ENCODE measurements at places on chromosomes 2 and 18. TPM values are rescaled to one million over a fixed set of nuclear protein-coding genes. Genes with fewer than 3 reads are reported as not detected.
A peak's percentile ranks its signal among the peaks of the same experiment; 100 is the strongest.

CFC1 gene
- total RNA-seq, result not detected

GRCh38 chr2:215635788-215636139 lies 199.9 kb upstream of the FN1 start:
- H3K4me1 ChIP-seq, result no peaks in the 10 kb centered on the region
- H3K4me3 ChIP-seq, result no peak overlapping the region
- H3K36me3 ChIP-seq, result no peaks in the 10 kb centered on the region
- no peaks in the 10 kb centered on the region for H3K27me3 ChIP-seq
- no peak overlapping the region for H3K27ac ChIP-seq
- DNase-seq, result no peak

DNA sequence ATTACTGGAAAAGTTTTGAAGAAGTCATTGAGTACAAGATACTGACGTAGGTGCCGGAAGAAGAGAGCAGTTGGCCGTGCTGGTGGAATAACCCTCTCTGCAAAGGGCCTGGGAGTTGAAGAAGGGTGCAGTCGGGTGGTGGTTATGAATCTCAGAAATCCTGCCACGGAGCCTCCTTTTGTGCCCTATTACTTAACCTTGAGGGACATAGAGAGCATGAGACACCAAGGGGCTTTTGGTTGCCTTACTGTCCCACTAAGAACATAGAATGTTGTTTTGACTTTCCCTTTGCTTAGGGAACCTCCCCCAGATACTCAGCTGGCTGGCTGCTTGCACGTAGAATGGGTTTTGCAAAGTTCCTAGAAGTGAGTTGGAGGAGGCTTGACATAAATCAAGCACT lies 1.3 kb upstream of the CD28 start:
- H3K27ac ChIP-seq, result no peak overlapping the region
- H3K27me3 ChIP-seq, result no peaks in the 10 kb centered on the region
- no peaks in the 10 kb centered on the region for H3K36me3 ChIP-seq

- H3K27ac ChIP-seq, result no peak overlapping the region
- DNase-seq, result no peak
These were observed 489.0 kb upstream of the NRP2 start for GRCh38 chr2:205193125-205193835.

- no peak for DNase-seq
- no peaks in the 10 kb centered on the region for H3K36me3 ChIP-seq
- no peaks in the 10 kb centered on the region for H3K27me3 ChIP-seq
- no peak overlapping the region for H3K4me3 ChIP-seq
These were observed 21.1 kb upstream of the MALT1 start for GRCh38 chr18:58649966-58650816.

- H3K27me3 ChIP-seq, result no peaks in the 10 kb centered on the region
- H3K4me3 ChIP-seq, result no peak overlapping the region
- no peaks in the 10 kb centered on the region for H3K36me3 ChIP-seq
These were observed 357.7 kb upstream of the HNRNPA3 start for GRCh38 chr2:176854878-176855277.

DNA sequence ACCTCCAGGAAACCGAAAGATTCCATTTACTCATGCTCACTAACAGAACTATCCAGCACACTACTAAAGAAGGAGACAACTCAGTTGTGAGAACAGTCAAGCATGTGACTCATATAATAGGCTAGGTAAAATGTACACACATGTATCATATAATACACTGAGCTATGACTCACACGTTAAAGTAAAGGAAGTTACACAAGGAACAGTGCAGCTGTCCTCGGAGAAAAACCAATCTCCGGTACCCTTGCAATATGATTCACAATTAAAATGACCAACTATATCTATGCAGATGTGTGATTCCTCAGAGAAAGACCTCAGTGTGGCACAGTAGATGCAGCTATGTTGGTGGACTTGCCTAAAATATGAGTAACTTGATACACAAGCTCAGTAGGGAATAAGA lies 76.5 kb downstream of the STRN start:
- no peaks in the 10 kb centered on the region for H3K4me1 ChIP-seq
- H3K36me3 ChIP-seq, result no peaks in the 10 kb centered on the region
- H3K27ac ChIP-seq, result no peak overlapping the region
- no peak overlapping the region for H3K4me3 ChIP-seq

GRCh38 chr2:215672406-215672805 lies 236.5 kb upstream of the FN1 start:
- DNase-seq, result no peak
- H3K4me1 ChIP-seq, result no peaks in the 10 kb centered on the region
- no peaks in the 10 kb centered on the region for H3K36me3 ChIP-seq
- H3K4me3 ChIP-seq, result no peak overlapping the region
- no peaks in the 10 kb centered on the region for H3K27me3 ChIP-seq

- no peak overlapping the region for H3K27ac ChIP-seq
- H3K4me3 ChIP-seq, result no peak overlapping the region
- H3K27me3 ChIP-seq, result no peaks in the 10 kb centered on the region
These were observed 33.6 kb downstream of the ASXL3 start for GRCh38 chr18:33611525-33612135.

DNA sequence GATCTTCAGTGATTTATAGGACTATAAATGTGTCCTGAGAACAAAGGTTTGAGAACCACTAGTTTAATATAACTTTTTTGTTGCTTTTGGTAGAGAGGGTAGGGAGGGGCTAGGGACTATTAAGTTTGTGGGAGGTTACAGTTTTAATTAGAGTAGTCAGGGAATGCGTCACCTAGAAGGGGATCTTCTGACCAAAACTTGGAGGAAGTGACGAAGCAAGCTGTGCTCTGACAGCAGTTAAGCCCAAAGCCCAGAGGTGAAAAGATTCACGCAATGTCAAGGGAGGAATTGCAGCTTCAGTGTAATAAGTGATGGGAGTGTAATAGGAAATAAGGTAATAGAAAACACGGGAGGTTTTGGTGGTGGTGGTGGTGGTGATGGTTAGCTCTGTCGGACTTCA lies 8.1 kb downstream of the TDRD15 start:
- H3K27ac ChIP-seq, result no peak overlapping the region
- H3K36me3 ChIP-seq, result no peaks in the 10 kb centered on the region
- no peaks in the 10 kb centered on the region for H3K4me1 ChIP-seq

GRCh38 chr2:143284087-143284675 lies 155.0 kb downstream of the ARHGAP15 start:
- H3K4me1 ChIP-seq, result peaks cover 5% of the 10 kb centered on the region
- H3K4me3 ChIP-seq, result no peak overlapping the region
- H3K27me3 ChIP-seq, result no peaks in the 10 kb centered on the region
- peak; percentile 4 for DNase-seq
- no peak overlapping the region for H3K27ac ChIP-seq

DNA sequence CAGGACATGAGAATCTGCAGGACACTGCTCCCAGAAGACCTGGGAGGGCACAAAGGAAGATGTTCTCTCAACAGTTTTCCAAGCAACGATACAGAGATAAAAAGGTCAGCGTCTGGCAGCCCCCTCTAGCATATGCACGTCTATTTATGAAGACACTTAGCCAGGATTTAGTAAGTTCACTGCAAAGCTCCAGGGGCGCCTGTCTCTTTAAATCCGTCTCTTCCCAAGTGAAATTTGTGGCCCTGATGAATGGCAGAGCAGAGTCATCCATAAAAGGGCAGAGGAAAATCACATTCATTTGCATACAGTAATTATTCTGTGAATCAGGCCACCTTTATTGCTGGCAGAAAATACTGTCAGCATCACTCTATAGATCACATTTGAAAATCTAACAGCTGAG lies 390.9 kb upstream of the SMIM21 start:
- H3K27me3 ChIP-seq, result no peaks in the 10 kb centered on the region
- no peaks in the 10 kb centered on the region for H3K36me3 ChIP-seq
- no peaks in the 10 kb centered on the region for H3K4me1 ChIP-seq
- no peak for DNase-seq

DNA sequence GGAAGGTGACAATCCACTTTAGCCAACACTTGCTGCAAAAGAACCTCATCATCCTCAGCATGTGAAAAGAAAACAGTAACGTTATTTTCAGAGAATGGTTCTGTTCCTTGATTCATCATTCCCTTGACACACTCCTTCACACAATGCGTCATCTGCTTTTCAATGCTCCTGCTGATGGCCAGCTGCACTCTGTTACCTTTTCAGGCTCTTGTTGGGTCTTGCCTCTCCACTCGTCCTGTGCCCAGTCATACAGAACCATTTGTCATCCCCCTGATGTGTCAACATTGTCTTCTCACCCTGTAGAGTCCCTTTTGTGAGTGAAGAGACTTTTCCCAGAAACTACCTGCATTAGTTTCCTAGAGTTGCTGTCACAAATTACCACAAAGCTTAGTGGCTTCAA lies 12.2 kb upstream of the DTNA start:
- H3K4me1 ChIP-seq, result no peaks in the 10 kb centered on the region
- H3K4me3 ChIP-seq, result no peak overlapping the region
- no peak overlapping the region for H3K27ac ChIP-seq
- no peaks in the 10 kb centered on the region for H3K27me3 ChIP-seq
- no peak for DNase-seq

GRCh38 chr2:127231130-127231865 lies 11.2 kb upstream of the CYP27C1 start:
- no peaks in the 10 kb centered on the region for H3K4me1 ChIP-seq
- no peaks in the 10 kb centered on the region for H3K36me3 ChIP-seq
- H3K27ac ChIP-seq, result no peak overlapping the region
- H3K27me3 ChIP-seq, result no peaks in the 10 kb centered on the region
- no peak overlapping the region for H3K4me3 ChIP-seq
- no peak for DNase-seq

- no peak overlapping the region for H3K4me3 ChIP-seq
- DNase-seq, result no peak
- no peaks in the 10 kb centered on the region for H3K36me3 ChIP-seq
- no peaks in the 10 kb centered on the region for H3K27me3 ChIP-seq
- H3K4me1 ChIP-seq, result peaks cover 100% of the 10 kb centered on the region
These were observed 16.4 kb downstream of the SMAD7 start for GRCh38 chr18:48934415-48934722.

GRCh38 chr2:235990344-235990743 lies 177.8 kb downstream of the GBX2 start:
- no peak overlapping the region for H3K4me3 ChIP-seq
- peaks cover 24% of the 10 kb centered on the region for H3K4me1 ChIP-seq
- no peaks in the 10 kb centered on the region for H3K36me3 ChIP-seq
- no peaks in the 10 kb centered on the region for H3K27me3 ChIP-seq
- peak; percentile 84 for DNase-seq
- H3K27ac ChIP-seq, result peak overlapping the region; percentile 80

Data from thyroid gland (tissue), 4 donors.